ENCODE measurements at places on chromosomes 2 and 18.

DNA sequence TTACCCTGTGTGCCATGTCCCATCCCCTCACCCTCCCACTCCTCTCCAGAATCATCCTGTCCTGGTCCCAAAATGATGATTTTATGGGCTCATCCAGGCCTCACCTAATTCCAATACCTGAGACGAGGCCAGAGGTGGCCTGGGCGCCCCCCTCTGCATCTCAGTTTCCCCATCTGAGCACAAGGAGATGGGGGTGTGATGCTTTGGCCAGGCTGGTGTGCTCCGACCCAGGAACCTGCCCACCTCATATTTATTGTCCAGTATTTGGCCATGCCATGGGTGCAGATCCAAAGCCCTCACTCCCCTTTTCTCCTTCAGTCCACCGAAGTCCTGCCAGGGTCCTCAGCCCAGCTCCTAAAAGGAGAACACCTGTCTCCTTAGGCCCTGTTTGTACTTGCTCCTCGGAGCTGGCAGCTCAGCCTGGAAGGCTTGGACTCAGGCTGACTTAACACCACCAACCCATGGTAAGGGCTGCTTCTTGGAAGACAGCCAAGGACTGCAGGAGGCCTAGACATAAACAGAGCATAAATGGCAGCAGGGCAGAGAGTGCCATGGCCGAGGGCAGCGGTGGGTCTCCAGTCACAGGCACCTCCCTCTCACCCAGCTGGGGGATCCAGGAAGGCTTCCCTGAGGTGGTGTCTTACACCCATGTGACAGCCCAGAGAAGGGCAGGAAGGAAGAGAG lies 3.6 kb downstream of the TEX51 start:
- DNase-seq = no peak

GRCh38 chr18:25560369-25560768 lies 208.4 kb upstream of the ZNF521 start:
- DNase-seq = no peak

DNA sequence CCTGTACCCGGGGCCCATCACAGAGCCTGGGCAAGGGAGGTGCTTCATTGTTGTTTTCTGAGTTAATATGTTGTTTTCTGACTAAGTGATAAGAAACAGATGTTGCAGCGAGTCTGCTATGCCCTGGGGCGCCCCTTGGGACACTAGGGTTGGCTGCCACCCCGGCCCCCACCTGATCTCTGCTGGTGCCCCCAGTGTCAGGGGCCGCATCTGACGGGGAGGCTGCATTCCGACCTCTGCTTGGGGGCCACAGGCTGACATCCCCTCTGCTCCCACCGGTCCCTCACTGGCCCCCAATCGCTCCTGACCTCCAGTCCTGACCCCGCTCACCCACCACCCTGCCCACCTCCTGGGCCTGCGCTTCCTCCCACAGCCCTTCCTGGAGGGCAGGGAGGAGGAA lies 65.9 kb downstream of the LONRF2 start:
- DNase-seq = no peak

GRCh38 chr18:60861575-60861974 lies 471.7 kb upstream of the CDH20 start:
- DNase-seq = no peak

DNA sequence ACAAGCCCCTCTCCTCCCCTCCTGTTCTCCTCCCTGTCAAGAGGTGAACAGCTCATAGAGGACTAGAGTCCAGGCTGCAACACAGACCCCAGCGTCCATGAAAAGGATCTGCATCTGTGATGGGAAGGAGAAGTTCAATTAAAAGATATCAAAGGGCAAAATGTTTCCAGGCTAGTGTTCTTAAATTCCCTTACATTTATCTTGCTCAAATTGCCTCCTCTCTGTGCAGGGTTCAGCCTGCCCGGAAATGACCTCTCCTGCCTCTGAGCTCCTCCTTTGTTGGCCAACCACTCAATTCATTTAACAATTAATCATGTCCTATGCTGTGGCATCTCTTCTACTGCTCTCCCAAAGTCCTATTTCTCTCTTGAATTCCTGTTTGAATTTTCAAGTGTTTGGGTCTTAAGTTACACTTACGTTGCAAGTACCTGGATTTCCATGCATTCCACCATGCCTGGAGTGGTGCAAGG lies 105.3 kb downstream of the TSN start:
- no peak for DNase-seq

DNA sequence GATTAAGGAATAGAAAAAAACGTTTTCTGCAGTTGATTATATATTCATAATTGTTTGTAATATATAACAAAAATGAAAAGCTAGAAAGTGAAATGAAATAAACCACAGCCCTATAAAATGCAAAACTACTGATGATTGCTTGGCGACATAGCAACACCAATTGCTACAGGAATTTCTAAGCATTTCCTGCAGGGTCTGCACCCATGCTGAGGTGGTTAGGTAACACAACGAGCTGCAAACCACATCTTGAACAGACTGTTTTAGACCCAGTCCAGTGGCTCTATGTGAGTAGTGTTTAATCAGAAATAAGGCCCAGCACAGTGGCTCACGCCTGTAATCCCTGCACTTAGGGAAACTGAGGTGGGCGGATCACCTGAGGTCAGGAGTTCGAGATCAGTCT lies 17.2 kb upstream of the UGT1A9 start:
- no peak for DNase-seq

DNA sequence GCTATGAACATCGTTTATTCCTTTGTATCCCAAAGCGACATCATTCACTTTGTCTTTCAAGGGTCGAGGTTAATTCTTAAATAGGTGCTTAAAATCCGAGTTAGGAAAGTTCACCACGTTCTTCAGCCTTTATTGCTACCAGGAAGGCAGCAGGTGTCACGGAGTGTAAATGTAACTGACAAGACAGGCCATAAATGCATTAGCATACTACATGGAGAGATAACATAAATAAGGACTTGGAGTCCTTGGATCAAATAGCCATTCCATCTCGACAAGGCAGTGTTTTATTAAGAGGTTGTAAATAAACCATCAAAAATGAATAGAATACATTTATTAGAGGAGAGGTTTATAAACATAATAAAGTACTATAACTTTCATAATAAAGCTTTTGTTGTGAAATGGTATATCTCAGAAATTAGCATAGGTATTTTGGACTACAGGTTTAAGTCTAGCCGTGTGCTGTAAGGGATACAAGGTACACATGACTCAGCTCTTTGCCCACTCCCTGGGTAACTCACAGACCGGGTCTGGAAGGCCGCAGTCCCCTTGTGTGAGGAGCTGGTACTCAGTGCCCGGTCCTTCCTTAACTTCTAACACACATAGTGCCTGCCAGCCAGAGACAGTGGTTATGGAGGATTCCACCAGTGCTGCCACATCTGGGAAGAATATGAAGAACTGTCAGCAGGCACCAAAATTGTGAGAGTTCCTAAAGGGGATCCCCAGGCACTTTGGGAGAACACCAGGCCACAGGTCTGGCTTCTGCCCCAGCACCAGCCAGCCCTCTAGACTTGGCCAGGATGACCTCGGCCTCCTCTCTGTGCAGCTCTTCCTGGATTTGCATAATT lies 29.4 kb downstream of the CAPN13 start:
- DNase-seq = no peak

GRCh38 chr2:137939026-137939425 lies 25.2 kb upstream of the HNMT start:
- DNase-seq = no peak

GRCh38 chr2:108301558-108301957 lies 12.9 kb downstream of the SULT1C2 start:
- DNase-seq = no peak

DNA sequence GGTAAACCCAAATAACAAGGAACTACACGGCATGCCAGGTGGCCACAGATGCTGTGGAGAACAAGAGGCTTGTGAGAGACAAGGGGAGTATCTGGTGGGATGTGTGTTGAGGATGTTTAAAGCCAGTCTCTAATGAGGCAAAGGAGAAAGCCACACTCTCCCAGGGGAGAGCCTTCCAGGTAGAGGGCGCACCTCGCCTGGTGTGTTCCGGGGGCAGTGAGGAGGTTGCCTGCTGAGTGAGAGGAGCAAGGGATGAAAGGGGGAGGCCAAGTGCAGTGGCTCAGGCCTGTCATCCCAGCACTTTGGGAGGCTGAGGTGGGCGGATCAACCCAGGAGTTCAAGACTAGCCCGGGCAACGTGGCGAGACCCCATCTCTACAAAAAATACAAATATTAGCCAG lies 16.2 kb downstream of the SAG start:
- DNase-seq = no peak

DNA sequence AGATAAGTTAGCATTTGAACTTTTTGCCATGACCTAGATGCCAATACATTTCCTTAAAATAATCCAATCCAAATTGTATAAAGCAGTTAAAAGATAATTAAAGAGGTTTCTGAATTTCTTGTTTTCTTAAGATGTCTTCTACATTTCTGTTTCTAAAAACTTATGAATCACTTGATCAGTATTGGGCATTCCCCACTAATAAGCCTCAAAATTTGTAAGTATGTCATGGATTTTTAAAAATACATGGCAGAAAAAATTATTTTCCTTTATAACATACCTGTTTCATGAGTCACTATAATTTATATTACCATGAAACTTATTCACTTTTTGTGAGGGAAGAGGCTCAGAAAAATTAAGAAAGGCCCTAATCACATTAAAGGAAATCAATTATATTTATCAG lies 90.3 kb upstream of the TFPI start:
- no peak for DNase-seq

DNA sequence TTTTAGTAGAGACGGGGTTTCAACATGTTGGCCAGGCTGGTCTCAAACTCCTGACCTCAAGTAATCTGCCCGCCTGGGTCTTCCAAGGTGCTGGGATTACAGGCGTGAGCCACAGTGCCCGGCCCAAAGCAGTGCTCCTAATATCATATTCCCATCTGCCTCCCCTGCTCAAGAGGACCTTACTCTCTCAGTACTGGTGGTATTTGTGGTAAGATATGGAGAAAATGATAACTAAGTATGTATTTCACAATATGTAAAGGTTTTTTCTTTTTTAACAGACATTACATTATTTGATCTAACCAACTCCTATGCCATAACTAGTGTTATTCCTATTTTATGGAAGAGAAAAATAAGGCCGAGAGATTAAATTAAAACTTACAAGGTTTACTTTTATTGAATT lies 201.0 kb downstream of the CAMKMT start:
- no peak for DNase-seq

- DNase-seq = no peak
Measured at GRCh38 chr2:2840681-2841300, 509.7 kb upstream of the MYT1L start.

DNA sequence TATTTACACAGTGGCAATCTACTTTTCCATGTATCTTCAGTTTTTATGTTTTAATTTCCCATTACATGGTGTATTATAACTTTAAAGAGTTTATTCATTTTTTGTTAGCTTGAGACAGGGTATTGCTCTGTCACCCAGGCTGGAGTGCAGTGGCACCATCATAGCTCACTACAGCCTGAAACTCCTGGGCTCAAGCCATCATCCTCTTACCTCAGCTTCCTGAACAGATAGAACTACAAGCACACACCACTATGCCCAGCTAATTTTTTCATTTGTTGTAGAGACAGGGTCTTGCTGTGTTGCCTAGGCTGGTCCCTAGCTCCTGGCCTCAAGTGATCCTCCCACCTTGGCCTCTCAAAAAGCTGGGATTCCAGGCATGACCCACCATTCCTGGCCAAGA lies 66.8 kb downstream of the COA5 start:
- no peak for DNase-seq

All from stimulated activated CD4-positive, alpha-beta T cell treated with anti-CD3 and anti-CD28 coated beads, Interleukin-15, amount 100 ng/mL, for 1 hour (primary cell).